ENCODE measurements at places on chromosomes 3 and 15. TPM values are rescaled to one million over a fixed set of nuclear protein-coding genes. Genes with fewer than 3 reads are reported as not detected.

The TGM4 gene
- not detected for total RNA-seq

GRCh38 chr3:30629746-30630145 lies 23.3 kb downstream of the TGFBR2 start:
- no peak for DNase-seq
- H3K4me1 ChIP-seq, result peaks cover 15% of the 10 kb centered on the region
- no peaks in the 10 kb centered on the region for H3K27me3 ChIP-seq
- H3K4me3 ChIP-seq, result no peak overlapping the region
- H3K27ac ChIP-seq, result no peak overlapping the region

DNA sequence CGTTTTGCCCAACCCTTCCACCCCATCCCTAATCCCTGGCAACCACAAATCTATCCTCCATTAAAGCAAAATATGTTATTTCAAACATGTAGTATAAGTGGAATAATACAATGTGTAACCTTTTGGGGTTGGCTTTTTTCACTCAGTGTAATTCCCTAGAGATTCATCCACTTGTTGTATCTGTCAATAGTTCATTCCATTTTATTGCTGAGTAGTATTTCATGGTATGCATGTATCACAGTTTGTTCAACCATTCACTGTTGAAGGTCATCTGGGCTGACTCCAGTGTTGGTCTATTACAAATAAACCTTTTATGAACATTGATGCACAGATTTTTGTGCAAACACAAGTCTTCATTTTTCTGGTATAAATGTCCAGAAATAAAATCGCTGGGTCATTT lies 38.8 kb downstream of the BSN start:
- H3K27me3 ChIP-seq, result no peaks in the 10 kb centered on the region
- H3K4me3 ChIP-seq, result no peak overlapping the region
- DNase-seq, result no peak
- no peaks in the 10 kb centered on the region for H3K4me1 ChIP-seq
- H3K27ac ChIP-seq, result no peak overlapping the region

The SCAANT1 gene
- not detected for total RNA-seq

The GOLGA8T gene
- total RNA-seq, result not detected

DNA sequence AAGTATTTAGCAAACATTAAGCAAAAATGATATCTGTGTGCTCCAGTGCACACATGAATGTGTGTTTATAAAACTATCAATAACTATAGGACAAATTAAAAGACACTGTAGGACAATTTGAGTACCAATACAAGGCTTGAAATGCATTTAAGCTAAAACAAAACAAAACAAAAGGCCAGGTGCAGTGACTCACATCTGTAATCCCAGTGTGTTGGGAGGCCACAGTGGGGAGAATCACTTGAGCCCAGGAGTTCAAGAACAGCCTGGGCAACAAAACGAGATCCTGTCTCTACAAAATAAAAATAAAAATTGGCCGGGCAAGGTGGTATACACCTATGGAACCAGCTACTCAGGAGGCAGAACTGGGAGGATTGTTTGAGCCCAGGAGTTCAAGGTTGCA lies 50.7 kb downstream of the CSNK1G1 start:
- H3K27me3 ChIP-seq, result no peaks in the 10 kb centered on the region
- no peak overlapping the region for H3K27ac ChIP-seq
- no peak overlapping the region for H3K4me3 ChIP-seq
- DNase-seq, result no peak

The MAGI1 gene
- total RNA-seq, result 150 TPM

DNA sequence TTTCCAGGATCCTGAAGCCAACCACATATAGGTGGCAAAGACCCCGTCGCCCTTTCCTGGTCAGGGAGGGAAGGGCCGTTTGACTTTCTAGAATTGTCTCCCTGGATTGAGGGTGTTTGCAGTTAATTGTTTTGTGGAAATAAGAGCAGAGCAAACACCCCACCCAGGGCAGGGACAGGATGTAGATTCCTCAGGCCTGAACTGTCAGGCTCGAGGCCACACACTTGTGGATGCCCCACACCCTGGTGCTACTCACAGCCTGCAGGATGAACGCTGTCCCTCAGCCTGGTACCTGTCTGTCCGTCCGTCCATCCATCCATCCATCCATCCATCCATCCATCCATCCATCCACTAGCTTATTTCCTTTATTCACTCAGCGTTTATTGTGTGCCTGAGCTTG lies 29.9 kb upstream of the FLNB start:
- H3K27ac ChIP-seq, result no peak overlapping the region
- H3K27me3 ChIP-seq, result no peaks in the 10 kb centered on the region
- H3K4me1 ChIP-seq, result peaks cover 4% of the 10 kb centered on the region
- H3K4me3 ChIP-seq, result no peak overlapping the region
- H3K36me3 ChIP-seq, result no peaks in the 10 kb centered on the region
- DNase-seq, result no peak

- DNase-seq, result no peak
- H3K4me3 ChIP-seq, result no peak overlapping the region
- H3K27me3 ChIP-seq, result no peaks in the 10 kb centered on the region
- H3K36me3 ChIP-seq, result peaks cover 8% of the 10 kb centered on the region
- H3K4me1 ChIP-seq, result peaks cover 14% of the 10 kb centered on the region
Measured at GRCh38 chr3:152328841-152329240, 60.1 kb downstream of the MBNL1 start.

The PRICKLE2 gene
- 23.2 TPM for total RNA-seq

The GATA2 gene
- total RNA-seq, result 1.9 TPM

- H3K27me3 ChIP-seq, result no peaks in the 10 kb centered on the region
- H3K4me1 ChIP-seq, result no peaks in the 10 kb centered on the region
- peaks cover 4% of the 10 kb centered on the region for H3K36me3 ChIP-seq
Measured at GRCh38 chr3:31996195-31996594, 14.6 kb downstream of the ZNF860 start.

Data from progenitor cell of endocrine pancreas (in vitro differentiated cells).